ENCODE measurements at places on chromosomes 16 and 17.

GRCh38 chr16:19672378-19672777, 45.6 kb downstream of the KNOP1 start:
- DNase-seq, result no peak

DNA sequence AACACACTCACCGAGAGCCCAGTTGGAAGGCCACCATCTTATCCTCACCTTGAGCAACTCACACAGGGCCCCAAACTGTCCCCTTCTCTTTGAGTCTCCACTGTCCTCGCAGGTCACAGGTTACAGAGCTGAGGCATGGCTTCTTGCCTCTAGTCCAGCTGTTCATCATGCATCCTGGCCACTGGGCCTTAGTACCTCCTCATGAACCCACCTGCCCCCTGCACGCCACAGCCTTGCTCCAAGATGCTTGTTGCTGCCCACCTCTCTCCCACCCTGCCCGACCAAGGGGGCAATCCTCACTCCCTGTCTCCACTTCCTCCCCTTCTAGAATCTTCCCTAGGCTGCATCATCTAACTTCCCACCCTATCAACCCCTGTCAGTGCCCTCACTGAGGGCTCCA, 17.1 kb downstream of the CDH5 start:
- no peak for DNase-seq

DNA sequence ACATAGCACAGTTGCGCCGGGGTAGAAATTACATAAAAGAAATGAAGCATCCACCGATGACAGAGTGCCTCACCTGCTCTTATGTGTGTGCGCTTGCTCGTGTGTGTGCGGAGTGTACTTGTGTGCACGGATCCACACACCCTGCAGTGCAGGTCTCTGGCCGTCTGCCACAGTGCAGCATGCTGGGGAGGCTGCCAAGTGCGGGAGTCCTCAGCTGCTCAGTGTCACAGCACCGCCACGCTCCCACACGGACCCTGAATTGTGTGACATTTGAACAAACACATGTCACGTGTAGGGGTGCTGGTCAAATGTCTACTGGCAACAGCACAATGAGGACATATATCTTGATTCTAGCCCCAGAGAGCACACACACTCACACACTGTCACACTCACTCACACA, 243.0 kb upstream of the MYOCD start:
- no peak for DNase-seq

GRCh38 chr16:83799336-83799735, 8.4 kb upstream of the HSBP1 start:
- no peak for DNase-seq

- DNase-seq, result no peak
Observed at GRCh38 chr17:68570526-68570925, 30.6 kb downstream of the FAM20A start.

- no peak for DNase-seq
Observed at GRCh38 chr16:21646091-21646490, 6.3 kb downstream of the IGSF6 start.

GRCh38 chr16:13906168-13907089, 13.5 kb upstream of the ERCC4 start:
- no peak for DNase-seq

DNA sequence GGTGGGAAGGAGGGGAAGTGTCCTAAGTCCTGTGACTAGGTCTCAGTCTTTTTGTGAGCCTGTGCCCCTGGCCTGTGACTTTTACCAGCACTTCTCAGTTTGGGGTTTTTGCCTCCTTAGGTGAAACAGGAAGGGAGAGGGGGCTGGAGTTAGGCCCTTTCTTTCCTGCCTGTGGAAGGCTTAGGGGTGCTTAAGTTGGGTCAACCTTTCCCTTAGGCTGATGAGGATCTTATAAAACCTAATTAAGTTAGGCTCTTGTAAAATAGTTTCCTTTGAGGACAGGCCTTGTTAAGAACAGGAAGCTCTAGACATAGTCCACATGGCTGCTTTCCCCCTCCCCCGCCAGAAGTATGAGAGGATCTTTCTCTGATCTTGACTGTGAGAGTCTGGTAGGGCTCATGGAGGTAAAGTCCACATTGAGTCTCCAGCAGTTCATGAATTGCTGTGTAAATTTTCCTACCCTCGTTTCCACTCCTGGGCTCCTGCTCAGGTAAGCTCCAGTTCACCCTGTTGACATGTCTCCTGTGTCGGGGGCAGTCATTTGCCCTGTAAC, 17.0 kb upstream of the DNASE1 start:
- peak; percentile 64 for DNase-seq

DNA sequence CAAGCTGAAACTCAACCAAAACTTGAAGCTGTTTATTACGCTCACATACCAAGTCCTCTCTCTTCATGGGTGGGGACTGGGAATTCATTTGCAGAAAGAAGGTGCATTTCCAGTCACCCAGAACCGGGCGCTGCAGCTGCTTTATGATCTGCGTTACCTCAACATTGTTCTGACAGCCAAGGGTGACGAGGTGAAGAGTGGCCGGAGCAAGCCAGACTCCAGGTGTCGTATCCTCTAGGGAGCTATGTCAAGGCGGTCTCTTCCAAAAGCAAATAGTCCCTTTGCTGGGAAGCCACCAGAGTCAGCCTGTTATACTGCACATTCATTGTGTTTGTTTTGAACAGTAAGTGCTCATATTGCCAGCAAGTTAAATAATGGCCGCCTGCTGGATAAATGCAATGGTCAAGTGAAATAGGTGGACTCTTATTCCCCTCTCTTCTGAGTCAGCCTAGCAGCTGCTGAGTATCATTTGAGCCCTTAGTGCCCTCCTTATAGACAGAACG, 12.7 kb downstream of the COG1 start:
- DNase-seq, result no peak

- DNase-seq, result no peak
Observed at GRCh38 chr17:49565948-49566491, 9.7 kb upstream of the NXPH3 start.

DNA sequence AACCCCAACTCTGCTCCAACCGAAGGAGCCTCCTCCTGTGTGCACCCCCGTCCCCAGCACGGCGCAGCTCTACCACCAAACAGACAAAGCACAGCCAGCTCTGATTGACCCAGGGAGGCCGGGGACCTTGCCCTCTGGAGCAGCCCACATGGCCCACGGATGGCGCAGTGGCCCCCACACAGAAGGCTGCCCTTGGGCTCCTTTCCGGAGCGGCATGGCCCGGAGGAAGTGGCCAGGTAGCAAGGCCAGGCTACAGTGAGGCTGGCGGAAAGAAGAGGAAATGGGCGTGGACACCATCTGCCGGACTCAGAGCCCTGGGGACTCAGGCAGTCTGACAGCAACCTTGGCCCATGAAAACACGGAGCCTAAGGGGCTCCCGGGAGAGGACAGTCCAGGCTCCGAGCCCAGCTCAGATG, 19.9 kb upstream of the ZC3H18 start:
- DNase-seq, result no peak

GRCh38 chr17:78993981-78994671, 14.4 kb upstream of the LGALS3BP start:
- DNase-seq, result no peak

DNA sequence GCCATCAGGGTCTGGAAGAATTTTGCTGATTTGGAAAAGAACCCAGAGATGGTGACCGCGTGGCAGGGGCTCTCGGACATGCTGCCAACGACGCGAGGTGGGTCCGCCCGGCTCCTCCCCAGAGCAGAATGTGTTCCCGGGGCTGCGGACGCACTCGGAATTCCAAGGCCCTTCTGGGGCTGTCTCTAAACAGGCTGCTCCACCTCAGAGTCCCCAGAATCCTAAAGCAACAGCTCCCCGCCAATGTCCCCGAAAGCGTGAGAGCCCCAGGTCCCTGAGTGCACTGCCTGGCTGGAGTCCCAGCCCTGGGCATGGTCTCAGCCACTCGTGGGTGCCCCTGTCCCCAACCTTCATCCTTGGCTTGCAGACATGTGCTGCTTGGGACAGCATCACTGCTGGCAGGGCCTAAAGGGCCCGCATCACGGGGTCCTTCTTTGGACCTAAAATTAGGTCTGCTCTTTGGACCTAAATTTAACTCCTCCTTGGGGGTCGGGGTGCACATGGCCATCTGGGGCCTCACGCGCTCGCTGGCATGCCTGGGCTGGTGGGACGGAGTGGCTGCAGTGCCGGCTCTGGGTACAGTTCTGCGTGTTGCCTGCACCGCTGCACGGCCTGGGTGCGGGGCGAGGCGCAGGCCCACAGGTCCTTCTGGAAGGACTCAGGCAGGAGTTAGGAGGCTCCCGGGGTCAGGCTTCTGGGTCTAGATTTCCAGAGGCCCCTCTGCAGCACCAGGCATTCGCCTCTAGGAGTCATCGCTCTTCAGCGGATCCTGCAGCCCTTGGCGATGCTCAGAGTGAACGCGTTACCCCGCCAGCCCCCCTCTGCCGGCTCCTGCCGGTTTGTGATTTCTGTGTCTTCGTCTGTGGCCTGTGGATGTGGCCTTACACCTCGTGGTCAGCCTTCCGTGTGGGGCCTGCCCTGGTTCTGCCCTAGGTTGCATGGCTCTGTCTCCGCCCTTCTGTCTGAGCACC, 41.9 kb upstream of the CHMP6 start:
- DNase-seq, result no peak

- DNase-seq, result no peak
Observed at GRCh38 chr17:8806926-8807550, 7.9 kb upstream of the MFSD6L start.

DNA sequence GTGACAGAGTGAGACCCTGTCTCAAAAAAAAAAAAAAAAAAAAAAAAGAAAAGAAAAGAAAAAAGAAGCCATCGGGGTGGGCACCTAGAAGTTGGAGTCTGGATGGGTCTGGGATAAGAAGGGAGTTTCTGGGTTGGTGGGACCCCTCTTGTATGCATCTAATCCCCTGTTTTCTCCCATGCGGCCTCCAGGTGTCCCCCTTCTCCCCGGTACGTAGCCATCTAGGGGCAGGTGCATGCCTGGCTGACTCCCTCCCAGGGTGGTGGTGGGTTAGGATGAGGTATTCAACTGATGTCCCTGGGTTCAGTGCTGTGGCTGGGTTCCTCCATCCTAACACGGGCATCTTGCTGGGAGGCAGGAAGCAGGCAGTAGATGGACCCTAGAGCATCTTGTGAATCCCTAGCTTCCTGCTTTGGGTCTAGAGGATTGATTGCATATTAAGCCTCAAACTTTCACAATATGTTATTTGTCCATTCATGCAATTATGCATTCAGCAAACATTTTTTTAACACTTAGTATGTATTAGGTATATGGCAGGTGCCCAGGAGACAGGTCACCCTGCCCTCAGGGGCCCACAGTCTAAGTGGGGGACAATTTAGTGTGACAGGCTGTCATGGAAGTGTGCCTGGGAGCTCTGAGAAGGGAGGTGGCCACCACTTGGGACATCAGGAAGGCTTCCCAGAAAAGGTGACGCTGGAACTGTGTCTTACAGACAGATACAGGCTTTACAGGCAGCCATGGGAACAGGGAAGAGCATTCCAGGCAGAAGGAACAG, 13.1 kb downstream of the FMNL1 start:
- DNase-seq, result peak; percentile 8

- no peak for DNase-seq
Observed at GRCh38 chr16:50600582-50601283, 52.5 kb downstream of the NKD1 start.

GRCh38 chr17:35051579-35052240, 11.8 kb downstream of the RFFL start:
- DNase-seq, result no peak

DNA sequence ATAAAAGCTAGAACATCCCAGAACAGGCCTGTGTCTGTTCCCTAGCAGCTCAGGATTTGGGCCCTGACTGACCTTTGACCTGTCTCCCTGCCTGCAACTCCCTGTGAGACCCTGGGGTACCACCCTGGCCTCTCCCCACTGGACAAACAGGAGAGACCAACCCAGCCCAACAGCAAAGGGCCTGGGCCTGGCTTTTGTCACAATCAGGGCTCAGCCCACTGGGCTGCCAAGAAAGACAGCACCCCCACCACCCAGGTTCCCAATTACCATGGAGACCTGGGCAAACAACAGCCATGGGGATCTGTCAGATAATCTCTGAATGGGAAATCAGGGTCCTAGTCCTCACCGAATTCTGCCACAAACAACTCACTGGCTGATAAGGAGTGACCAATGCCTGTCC, 11.1 kb downstream of the PLLP start:
- no peak for DNase-seq

GRCh38 chr16:65608455-65608854, 486.6 kb upstream of the CDH11 start:
- no peak for DNase-seq

DNA sequence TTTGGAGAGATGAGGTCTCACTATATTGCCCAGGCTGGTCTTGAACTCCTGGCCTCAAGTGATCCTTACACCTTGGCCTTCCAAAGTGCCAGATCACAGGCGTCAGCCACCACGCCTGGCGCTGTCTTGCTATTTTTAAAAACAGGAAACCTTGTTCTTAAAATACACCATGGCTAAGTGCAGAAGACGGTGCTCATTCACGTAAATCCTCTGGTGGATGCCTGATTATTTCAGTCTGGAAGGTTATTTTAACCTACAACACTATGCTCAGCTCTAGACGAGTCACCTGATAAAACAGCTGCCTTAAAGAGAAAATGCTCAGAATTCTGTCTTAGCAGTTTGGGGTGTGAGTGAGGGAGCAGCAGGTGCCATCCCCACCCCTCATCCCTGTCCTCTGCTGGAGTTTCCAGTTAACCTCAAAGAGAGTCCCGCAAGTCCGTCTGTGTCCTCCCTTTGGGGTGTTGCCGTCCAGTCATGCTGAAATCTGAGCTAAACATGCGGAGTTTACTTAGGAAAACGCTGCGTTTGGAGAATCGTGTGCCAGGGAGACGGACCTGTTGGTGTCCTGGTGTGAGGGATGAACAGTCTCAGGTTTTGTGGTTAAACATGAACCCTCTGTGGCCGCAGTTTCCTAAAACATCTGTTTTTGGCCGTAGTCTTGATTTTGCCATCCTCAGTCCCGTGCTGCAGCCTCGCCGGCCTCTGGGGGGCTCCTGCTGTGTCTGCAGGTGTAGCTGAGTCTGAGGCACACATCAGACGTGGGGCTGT, 17.1 kb downstream of the SPG7 start:
- no peak for DNase-seq

DNA sequence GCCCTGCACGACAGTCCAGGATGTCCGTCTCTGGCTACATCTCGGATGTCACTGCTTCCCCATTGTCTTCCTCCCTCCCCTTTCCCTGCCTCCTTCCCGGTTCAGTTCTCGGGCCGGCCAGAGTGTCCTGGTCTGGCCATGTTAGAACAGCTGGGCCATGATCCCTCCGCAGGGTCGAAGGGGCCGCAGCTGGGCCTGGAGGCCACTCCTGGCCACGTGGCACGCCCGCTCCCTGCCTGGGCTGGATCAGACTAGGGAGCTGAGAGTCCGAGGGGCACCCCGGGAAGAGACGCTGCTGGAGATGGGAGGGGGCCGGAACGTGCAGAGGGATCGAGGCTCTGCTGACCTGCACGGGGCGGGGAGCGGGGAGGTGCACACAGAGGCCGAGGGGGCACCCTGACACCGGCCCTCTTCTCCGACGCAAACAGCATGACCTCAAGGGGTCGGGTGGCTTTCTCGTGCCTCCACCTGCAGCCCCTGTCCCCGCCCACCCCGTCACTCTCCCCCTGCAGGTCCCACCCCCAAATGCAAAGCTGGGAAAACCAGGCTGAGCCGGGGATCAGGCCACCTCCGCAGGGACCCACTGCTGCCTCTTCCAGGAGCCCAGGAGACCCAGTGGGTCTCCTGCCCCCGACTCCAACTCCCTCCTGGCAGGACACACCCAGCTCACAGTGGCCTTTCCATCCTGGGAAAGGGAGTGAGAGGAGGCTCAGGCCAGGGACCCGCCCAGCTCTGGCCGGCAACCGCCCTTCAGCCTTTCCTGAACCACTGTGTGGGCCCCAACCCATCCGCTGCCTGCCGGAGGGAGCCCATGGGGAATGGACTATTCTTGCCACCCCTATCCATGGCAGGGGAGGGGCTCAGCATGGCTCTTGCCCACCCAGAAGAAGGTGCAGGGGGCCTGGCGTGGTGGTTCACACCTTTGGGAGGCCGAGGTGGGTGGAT, 38.5 kb downstream of the CTU2 start:
- DNase-seq, result no peak

All from GDM1 (cell line).